ENCODE measurements at places on chromosomes 16 and 17.

DNA sequence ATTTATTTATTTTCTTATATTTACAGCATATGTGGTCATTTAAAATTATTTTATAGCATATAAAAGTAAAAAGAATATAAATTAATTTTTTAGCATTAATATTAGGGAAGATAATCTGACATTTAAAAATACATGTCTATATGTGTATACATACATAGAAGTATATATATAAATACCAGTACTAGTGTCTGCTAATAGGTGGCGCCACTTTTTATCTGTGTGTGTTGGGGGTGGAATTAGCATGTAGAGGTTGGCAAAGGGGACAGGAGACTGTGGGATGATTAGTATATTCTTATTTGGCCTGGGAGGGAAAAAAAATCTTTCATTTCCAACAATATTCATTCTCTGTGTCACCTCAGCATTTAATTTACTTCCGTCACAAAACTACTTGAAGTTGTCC lies 359.1 kb downstream of the WWOX start:
- H3K4me3 ChIP-seq, result no peak overlapping the region
- no peaks in the 10 kb centered on the region for H3K4me1 ChIP-seq
- no peak for DNase-seq
- no peaks in the 10 kb centered on the region for H3K27me3 ChIP-seq

- H3K4me1 ChIP-seq, result no peaks in the 10 kb centered on the region
- no peak overlapping the region for H3K27ac ChIP-seq
- DNase-seq, result no peak
Measured at GRCh38 chr16:64659866-64660265, 462.0 kb downstream of the CDH11 start.

GRCh38 chr17:79976451-79976850 lies 59.2 kb downstream of the TBC1D16 start:
- no peak for DNase-seq
- no peaks in the 10 kb centered on the region for H3K36me3 ChIP-seq
- H3K27me3 ChIP-seq, result peaks cover 43% of the 10 kb centered on the region
- no peak overlapping the region for H3K4me3 ChIP-seq
- H3K27ac ChIP-seq, result no peak overlapping the region

DNA sequence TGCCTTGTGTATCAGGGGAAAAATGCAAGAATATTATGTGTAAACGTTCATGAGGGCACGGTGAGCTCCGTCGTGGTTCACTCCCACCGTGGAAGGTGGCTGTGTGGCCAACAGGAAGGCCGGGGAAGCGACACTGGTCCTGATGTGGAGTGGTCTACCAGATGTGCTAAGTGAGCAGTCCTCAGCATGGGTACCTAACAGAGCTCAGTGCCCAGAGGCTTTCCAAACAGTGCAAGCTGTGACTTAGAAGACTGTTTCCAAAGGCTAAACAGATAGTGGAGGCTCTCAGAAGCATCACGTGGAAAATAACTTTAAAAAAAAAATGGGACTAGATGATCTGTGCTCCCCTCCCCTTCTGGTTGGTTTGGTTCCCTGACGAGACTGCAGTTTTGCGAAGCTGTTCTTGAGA lies 199.3 kb upstream of the CHMP6 start:
- no peak for DNase-seq
- no peak overlapping the region for H3K4me3 ChIP-seq
- peaks cover 49% of the 10 kb centered on the region for H3K4me1 ChIP-seq
- H3K36me3 ChIP-seq, result peaks cover 3% of the 10 kb centered on the region

- no peaks in the 10 kb centered on the region for H3K27me3 ChIP-seq
- H3K27ac ChIP-seq, result no peak overlapping the region
- H3K36me3 ChIP-seq, result peaks cover 14% of the 10 kb centered on the region
- peaks cover 38% of the 10 kb centered on the region for H3K4me1 ChIP-seq
- H3K4me3 ChIP-seq, result no peak overlapping the region
- DNase-seq, result no peak
Measured at GRCh38 chr17:2191227-2191626, 112.4 kb downstream of the SMG6 start.

All from T-cell (primary cell).